ENCODE measurements at places on chromosomes 7 and 10.

DNA sequence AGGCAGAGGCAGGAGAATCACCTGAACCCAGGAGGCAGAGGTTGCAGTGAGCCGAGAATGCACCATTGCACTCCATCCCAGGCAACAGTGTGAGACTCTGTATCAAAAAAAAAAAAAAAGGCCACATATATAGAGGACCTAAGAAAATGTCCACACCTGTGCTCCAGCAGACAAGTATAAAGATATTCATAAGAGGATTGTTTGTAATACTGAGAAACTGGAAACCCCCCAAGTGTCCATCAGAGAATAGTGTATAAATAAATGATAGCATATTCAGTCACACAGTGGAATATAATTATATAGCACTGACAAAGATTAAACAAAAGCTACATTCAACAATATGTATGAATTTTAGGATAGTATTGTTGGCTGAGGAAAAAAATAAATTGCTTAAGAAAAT is 1050.6 kb downstream of the GRM8 start:
- no peak for DNase-seq

DNA sequence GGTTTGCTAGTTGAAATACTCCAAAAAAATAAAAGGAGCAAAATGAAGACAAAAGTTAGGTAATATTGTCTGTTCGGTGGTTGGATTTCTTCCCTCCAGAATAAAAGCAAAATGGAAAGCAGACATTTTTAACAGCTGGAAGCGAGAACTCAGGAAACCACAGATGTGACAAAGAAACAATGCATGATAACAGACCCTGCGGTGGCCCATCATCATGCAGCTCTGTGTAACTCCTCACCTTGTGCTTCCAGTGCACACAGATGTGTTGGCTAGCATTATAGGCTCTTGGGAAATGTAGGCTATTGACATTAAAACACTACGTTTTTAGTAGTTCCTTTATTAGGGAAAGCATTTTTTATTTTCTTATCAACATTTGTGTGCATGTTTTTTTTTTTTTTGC is 53.9 kb upstream of the ARL4A start:
- DNase-seq = no peak

DNA sequence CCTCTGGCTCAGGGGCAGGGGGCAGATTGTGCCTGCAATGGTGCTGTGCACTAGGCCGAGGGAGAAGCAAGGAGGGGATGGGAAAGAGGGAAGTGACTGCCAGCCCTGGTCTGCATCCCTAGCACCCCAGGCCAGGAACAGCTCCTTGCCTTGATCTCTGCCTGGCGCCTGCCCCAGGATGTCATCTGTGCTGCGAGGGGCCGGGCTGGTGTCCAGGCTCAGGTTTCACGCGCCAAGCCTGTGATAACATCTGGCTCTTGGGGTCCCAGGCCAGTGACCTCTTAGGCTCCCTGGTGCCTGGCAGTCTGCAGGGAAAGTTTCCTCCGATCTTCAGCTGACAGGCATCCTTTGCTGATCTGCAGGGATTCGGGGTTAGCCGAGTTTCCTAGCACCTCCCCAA is 193.5 kb upstream of the GPR26 start:
- DNase-seq = peak; percentile 18

- no peak for DNase-seq
These were observed 39.1 kb downstream of the PODXL start for GRCh38 chr7:131517218-131517923.

DNA sequence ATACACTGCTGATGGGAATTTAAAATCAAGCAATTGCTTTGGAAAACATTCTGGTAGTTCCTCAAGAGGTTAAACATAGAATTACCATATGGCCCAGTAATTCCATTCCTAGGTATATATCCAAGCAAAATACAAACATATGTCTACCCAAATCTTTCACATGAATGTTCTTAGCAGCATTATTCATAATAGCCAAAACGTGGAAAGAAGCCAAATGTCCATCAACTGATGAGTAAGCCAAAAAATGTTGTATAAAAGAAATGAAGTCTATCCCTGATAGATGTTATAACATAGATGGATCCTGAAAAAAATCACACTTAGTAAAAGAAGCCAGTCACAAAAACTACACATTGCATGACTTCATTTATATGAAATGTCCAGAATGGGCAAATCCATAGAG is 893.0 kb downstream of the SORCS3 start:
- no peak for DNase-seq

DNA sequence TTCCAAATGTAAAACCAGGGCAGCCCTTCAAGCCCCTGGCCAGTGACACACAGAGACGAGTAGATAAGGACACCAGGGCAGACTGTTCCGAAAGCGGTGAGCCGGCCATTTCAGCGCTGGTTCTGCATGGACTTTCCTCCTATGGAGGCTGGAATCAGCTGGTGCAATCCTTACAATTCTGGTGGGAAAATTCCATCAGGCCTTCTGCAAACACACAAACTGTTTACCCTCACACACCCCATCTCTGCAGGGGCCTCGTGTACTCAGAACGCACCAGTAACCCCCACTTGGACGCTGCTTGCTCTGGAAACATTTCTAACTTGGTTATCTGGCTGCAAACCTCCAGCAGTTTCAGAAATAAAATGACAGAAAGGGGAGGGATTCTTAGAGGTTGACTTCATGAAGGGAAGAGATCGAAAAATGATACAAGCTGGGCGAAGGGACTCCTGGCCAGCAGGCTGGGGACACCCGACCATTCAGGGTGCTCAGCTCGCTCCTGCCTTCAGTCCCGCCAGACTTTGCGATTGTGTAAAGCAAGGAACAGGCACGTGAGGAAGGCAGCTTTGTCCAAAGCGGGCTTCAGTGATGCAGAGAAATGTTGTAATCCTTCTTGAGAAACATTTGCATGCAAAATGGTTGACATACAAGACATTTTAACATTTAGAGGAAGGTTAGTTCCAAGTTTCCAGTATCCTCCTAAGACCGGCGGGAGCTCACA is 19.7 kb upstream of the SHH start:
- DNase-seq = no peak

- no peak for DNase-seq
These were observed 105.2 kb upstream of the NOBOX start for GRCh38 chr7:144508702-144509101.

GRCh38 chr10:1083581-1083980 is 27.4 kb downstream of the WDR37 start:
- DNase-seq = no peak

- DNase-seq = peak; percentile 47
These were observed 20.3 kb upstream of the HECTD2 start for GRCh38 chr10:91389636-91390512.

Data from neuronal stem cell (in vitro differentiated cells).